ENCODE measurements at places on chromosomes 5 and 9.

GRCh38 chr5:76849419-76850291 lies at the start of gene S100Z:
Gene S100Z (plus strand): TSS chr5:76850014. CDS start chr5:76875360, 25,346 bp downstream.
- no peak for DNase-seq

- no peak for DNase-seq
Measured at GRCh38 chr9:112048924-112049691, 126.0 kb downstream of the SUSD1 start.

- DNase-seq, result no peak
Measured at GRCh38 chr5:91684625-91685024, 301.5 kb upstream of the ARRDC3 start.

- no peak for DNase-seq
Measured at GRCh38 chr5:115329475-115329874, 33.0 kb upstream of the CCDC112 start.

DNA sequence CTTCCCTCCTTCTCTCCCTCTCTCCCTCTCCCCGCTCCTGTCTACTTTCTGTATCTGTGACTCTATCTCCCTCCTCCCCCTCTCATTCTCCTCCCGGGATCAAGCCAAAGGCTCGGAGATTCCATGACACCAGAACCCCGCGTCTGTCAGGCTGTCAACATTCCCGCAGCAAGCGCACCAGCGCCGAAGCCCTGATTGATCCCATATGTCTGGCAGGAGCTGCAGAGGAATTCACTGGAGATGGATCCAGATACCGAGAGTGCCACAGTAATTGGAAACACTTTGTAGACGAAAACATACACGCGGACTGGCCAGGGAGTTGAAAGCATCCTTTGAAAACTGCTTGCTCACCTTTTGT lies 300 bp upstream of the SVEP1 start:
- DNase-seq, result no peak

DNA sequence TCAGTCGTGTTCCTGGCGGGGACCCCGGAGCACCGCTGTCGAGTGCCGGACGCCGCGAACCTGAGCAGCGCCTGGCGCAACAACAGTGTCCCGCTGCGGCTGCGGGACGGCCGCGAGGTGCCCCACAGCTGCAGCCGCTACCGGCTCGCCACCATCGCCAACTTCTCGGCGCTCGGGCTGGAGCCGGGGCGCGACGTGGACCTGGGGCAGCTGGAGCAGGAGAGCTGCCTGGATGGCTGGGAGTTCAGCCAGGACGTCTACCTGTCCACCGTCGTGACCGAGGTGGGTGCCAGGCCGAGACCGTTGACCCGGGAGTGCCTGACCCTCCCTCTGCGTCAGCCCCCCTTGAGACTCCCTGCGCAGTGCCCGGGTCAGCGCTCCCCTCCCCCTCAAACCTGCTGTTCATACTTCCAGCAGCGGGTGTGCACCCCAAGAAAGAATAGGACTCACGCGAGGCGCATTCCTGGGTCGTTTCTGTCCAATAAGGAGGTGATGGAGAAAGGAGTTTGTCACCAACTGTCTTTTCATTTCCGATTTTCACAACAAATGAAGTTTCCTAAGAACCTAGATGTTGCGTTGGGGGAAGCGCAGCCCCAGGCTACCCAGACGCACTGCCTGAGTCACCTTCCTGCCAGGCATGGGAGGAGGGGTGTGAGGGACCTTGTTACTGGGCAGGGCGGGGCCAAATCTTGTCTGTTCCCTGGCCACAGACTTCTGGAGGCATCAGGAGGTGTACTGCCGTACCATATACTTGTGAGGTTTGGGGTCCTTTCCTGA lies 722 bp downstream of the SLC22A4 start:
- peak; percentile 30 for DNase-seq

GRCh38 chr9:124894741-124895170 lies 32.8 kb downstream of the ARPC5L start:
- DNase-seq, result no peak

DNA sequence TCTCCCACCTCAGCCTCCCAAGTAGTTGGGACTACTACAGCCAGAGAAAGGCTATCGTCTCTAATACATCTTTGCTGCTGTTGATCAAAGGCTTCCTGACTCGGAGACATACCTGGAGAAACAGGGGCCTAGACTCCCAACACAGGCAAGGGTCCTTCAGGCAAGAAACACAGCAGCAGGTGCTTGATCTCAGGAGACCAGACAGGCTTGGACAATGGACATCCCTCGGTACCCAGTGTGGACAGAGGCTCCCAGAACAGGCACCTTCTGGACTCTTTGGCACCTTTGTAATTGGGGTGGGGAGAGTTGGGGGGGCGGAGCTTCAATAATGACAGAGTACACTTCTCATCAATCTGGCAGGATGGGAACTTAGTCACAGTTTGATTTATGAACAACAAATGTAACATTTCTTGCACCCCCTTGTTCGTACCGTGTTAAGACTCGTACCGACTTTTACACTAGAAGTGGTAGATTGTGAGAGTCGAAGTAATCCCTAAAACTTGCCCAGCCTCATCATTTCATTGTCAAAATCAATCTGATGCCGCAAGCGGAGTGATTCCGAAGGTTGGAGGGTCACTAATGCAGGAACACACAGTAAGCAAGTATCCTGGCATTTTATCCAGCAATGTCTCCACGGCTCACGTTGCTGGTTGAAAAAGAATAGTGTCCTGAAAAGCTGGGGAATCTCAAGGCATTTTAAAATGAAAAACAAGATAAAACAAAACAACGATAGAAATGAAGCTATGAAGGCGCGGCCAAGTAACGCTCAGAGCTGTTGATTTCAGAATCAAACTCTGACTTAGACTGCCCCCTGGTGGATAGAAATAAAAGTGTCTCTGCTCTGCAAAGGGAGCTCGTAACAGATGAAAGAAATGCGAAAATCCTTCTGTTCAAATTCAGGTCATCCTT lies 46.4 kb upstream of the STK32A start:
- DNase-seq, result peak; percentile 43

DNA sequence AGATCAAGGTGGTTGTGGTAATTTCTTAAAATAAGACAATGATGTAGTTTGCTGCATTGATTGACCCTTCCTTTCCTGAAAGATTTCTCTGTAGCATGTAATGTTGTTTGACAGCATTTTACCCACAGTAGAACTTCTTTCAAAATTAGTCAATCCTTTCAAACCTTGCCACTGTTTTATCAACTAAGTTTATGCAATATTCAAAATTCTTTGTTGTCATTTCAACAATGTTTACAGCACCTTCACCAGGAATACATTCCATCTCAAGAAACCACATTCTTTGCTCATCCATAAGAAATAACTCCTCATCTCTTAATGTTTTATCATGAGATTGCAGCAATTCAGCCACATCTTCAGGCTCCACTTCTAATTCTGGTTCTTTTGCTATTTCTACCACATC lies 43.8 kb downstream of the NR2F1 start:
- no peak for DNase-seq

GRCh38 chr9:72635197-72635596 lies 113.8 kb downstream of the TMC1 start:
- no peak for DNase-seq

DNA sequence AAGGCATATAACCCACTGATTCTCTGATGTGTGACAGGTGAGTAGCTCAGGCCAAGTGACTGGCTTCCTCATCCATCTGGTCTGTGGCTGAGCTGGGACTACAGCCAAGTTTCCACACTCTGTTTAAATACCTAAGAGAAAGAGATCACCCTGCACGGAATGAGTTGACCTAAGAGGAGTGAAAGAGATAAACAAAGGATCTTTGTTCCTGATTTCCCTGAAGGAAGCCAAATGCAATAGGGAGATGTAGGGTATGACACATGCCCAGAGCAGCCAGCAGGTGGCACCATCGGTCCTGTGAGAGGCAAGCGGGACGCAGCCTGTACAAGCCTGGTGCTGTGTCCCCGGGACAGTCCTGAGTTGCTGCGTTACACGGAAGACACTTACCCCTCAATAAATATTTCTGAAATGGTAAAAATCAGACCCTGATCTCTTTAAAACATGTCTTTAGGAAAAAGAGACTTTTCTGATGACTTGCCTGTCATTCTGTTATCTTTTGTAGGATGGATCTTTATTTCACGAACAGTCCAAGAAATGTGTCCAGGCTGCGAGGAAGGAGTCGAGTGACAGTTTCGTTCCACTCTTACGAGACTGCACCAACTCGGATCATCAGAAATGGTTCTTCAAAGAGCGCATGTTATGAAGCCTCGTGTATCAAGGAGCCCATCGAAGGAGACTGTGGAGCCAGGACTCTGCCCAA lies 41.1 kb downstream of the GALNT12 start:
- peak; percentile 64 for DNase-seq

DNA sequence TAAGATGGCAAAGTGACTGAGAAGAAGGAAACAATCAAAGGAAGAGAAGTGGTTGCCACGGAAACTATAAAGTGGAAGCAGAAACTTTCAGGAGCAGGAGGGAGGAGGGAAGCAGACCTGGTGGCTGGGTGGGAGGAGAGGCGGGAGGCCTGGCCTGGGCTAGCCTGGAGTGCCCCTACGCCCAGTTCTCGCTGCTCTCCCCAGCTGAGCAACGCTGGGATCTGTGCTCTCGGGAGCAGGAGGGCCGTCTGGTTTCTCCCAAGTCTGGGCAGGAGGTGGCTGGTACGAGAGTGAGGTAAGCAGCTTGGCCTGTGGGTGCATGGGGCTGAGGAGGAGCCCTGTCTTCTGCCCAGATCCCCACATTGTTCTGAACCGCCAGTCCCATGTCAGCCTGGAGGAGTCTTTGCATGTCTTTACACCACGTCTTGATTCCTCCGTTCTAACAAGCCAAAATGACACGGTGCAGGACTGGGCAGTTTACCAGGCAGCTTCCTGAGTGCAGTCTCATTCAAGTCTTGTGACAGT lies 15.0 kb upstream of the DAB2IP start:
- DNase-seq, result no peak

DNA sequence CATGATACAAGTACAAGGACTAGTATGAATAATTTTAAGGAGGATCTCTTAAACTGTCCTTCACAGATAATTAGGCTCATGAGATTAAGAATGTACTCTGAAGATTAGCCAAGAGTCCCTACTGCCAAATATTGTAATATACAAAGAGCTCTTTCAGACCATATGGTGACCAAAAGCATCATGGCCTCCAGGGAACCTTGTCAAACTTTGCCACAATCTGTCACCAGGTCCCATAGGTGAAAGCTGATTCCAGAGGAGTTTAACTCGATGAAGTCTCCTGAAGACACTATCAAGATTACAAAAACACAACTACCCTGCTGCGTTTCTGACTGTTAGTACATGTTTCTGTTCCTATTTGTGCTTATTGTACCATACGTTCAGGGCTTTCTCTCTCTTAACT lies 395.4 kb upstream of the ITGA1 start:
- DNase-seq, result no peak

DNA sequence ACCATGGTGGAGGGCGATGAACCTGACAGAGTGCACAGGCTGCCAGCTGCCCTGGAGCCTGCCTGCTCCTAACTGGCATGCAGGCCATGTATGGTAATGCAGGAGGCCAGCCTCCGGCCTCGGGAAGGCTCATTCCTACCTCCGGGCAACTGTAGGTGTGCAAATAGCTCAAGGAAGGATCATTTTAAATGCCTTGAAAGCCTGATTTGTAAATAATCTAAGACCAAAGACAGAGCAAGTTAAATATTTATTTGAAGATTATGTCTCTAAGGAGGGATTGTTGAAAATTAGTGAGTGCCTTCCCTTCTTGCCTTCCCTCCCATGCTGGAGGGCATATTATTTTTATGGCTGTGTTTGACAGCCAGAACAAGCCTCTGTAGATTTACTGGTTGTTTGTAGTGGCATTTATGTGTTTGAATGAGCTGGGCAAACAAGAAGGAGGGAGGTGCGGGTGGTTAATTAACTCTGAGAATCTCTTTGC lies 285.7 kb upstream of the TUT7 start:
- no peak for DNase-seq

DNA sequence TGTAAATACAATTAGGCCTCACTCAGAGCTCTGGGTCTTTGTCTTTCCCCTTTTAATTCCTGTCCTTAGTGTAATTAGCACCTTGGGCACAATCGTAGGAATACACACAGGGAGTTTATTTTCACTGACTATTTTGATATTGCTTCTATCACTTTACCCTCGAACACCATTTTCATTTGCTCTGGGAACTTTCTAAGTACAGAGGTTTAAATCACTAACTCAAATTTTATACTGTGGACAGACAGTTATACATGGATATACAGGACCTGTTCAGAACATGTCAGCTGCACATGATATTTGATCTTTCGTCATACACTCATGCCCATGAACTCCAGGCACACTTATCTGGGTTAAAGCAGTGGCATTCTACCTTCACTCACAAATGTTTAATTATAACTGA lies 217.8 kb upstream of the TMEM161B start:
- DNase-seq, result no peak

- DNase-seq, result no peak
Measured at GRCh38 chr9:138073808-138074207, 196.2 kb downstream of the CACNA1B start.

DNA sequence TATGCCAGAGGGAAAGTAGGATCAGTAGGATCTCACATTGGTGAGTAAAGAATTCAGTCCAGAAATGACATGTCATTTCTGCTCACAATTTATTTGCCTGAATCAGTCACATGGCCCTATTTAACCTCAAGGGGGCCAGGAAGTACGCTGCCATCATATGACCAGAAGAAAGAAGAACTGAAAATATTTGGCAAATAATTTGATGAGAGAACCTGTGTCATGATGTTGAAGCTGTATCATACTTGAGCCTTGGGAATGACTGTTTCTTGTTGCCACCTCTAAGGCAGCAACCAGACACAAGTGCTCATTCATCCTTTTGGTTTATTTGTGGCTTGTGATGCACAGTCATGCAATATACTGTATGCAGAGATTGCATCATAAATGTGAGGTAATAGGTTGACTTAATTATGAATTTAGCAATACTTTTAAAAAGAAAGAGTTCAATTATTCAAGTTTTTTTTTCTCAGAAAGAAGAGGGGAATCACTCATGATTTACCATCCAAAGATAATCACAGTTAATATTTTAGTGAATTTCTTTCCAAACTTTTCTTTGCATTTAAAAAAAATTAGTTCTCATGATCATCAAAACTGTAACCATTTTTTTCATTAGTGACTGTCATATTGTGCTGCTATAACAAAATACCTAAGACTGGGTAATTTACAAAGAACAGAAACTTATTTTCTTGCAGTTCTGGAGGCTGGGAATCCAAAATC lies 8.2 kb upstream of the ZFYVE16 start:
- no peak for DNase-seq

DNA sequence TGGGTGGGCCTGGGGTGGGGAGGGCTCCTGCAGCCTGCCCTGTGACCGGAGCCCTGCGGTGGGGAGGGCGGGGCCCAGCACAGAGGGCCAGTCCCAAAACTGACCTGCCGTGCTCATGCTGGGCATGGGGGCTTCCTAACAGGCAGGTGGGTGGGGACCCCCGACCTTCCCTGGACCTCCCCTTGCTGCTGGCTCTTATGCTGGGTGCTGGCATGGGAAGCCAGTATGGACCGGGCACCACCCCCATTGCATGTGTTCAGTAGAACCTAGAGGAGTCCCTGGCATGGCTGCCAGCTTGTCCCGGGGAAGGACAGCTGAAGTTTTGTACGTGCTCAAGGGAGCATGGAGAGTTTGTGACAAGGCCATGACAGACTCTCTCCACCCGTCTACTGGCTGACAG lies 37.1 kb downstream of the WNK2 start:
- DNase-seq, result no peak

GRCh38 chr9:99237356-99237755 lies 15.3 kb downstream of the SEC61B start:
- DNase-seq, result no peak
